ENCODE measurements at places on chromosomes 16 and 17. TPM values are rescaled to one million over a fixed set of nuclear protein-coding genes. Genes with fewer than 3 reads are reported as not detected.

- H3K4me3 ChIP-seq: no peak overlapping the region
- no peaks in the 10 kb centered on the region for H3K27me3 ChIP-seq
- no peak for DNase-seq
- no peak overlapping the region for H3K27ac ChIP-seq
Measured at GRCh38 chr16:72596373-72596772, 424.4 kb upstream of the PMFBP1 start.

DNA sequence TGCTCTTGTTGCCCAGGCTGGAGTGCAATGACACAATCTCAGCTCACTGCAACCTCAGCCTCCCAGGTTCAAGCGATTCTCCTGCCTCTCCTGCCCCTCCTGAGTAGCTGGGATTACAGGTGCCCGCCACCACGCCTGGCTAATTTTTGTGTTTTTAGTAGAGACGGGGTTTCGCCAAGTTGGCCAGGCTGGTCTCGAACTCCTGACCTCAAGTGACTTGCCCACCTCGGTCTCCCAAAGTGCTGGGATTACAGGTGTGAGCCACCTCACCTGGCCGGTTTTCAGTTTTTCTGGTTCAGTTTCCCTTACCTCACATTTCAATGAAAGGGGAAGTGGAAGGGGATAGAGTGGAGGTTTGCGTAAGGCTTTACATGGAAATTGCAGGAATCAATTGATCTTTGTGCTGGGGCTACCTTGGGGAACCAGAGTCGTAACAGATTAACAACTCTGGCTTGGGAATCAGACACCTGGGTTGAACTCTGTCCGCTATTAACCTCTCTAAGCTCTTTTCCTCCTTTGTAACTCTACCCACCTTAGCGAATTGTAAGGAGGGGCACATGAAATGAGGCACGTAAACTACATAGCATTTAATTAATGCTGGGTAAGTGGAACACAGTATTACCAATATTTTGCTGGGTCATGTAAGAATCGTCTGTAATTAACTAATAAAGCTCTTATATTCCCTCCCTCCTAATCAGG lies 3.2 kb downstream of the MPV17L start:
- no peak for DNase-seq
- H3K27me3 ChIP-seq: no peaks in the 10 kb centered on the region
- no peak overlapping the region for H3K27ac ChIP-seq
- no peaks in the 10 kb centered on the region for H3K4me1 ChIP-seq

DNAAF8 gene
- not detected for total RNA-seq

DNA sequence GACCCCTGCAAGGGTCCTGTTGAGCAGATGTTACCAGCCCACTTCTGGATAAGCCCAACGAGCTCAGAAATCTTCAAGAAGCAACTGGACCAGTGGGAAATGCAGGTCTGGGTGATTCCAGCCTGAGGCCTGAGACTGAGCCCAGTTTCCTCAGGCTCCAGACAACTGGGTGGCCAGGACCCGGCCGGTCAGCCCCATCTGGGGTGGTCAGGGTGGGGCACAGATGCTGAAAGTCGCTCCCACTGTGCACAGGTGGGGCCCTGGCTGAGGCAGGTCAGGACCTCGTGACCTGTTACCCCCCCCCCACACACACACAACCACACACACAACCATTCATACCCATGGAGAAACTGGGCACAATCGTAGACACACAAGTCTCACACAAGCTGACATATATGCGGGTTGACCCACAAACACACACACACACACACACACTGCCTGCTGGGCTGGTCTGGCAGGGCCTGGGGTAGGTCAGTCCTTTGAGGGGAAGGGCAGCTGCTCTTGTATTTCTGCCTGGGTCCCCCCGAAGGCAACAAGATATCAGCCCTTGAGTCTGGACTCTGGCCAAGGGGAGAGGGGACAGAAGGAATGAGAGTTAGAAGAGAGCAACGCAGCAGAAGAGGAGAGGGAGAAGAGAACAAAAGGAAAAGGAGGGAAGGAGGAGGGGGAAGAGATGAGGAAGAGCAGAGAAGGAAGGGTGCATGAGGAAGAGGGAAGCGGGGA lies 99.0 kb upstream of the CDH5 start:
- no peaks in the 10 kb centered on the region for H3K4me1 ChIP-seq
- DNase-seq: no peak
- no peak overlapping the region for H3K27ac ChIP-seq

SOST gene
- 21.7 TPM for total RNA-seq

GRCh38 chr16:1620391-1620790 lies 8.2 kb downstream of the CRAMP1 start:
- H3K4me1 ChIP-seq: no peaks in the 10 kb centered on the region
- H3K27me3 ChIP-seq: no peaks in the 10 kb centered on the region
- H3K27ac ChIP-seq: no peak overlapping the region
- DNase-seq: no peak
- no peak overlapping the region for H3K4me3 ChIP-seq

CACNA1H gene
- 17.8 TPM for total RNA-seq

GRCh38 chr17:4858068-4858881 lies 25.1 kb downstream of the MINK1 start:
- no peaks in the 10 kb centered on the region for H3K27me3 ChIP-seq
- no peaks in the 10 kb centered on the region for H3K36me3 ChIP-seq
- no peak overlapping the region for H3K4me3 ChIP-seq

- no peaks in the 10 kb centered on the region for H3K36me3 ChIP-seq
- no peaks in the 10 kb centered on the region for H3K4me1 ChIP-seq
- no peak for DNase-seq
- no peaks in the 10 kb centered on the region for H3K27me3 ChIP-seq
- H3K4me3 ChIP-seq: no peak overlapping the region
Measured at GRCh38 chr16:80526418-80527061, 14.3 kb upstream of the DYNLRB2 start.
